ENCODE measurements at places on chromosomes 12 and 14.

- H3K27me3 ChIP-seq, result no peaks in the 10 kb centered on the region
- no peaks in the 10 kb centered on the region for H3K36me3 ChIP-seq
- H3K27ac ChIP-seq, result no peak within 1 kb of the TSS
- no peak for DNase-seq
Observed at GRCh38 chr12:10307630-10308029, at the start of gene KLRD1. Gene KLRD1, plus strand, starts transcription at chr12:10307870. Its CDS starts 208 bp downstream, at chr12:10308078.

- DNase-seq, result no peak
- no peaks in the 10 kb centered on the region for H3K4me1 ChIP-seq
- H3K27me3 ChIP-seq, result peaks cover 5% of the 10 kb centered on the region
- H3K4me3 ChIP-seq, result no peak overlapping the region
Observed at GRCh38 chr14:96027431-96028355, 11.5 kb upstream of the C14orf132 start.

DNA sequence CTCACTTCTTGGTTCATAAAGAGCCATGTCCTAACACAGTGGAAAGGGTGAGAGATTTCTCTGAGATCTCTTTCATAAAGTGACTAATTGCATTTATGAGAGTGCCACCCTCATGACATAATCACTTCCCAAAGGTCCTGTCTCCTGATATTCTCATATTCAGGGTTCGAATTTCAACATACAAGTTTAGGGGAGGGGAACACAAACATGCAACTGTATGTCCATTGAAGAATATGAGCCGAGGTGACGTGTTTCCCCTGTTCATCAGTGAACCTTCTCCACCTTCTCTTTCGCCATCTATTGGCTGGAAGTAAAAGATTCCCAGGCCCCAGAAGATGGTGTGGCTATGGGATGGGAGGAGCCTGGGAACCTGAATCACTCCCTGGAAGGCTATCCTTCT lies 354.2 kb upstream of the ATP2B1 start:
- no peak overlapping the region for H3K4me3 ChIP-seq
- H3K4me1 ChIP-seq, result peaks cover 15% of the 10 kb centered on the region
- H3K27me3 ChIP-seq, result no peaks in the 10 kb centered on the region

GRCh38 chr14:93239869-93240677 lies 33.0 kb downstream of the UBR7 start:
- H3K27me3 ChIP-seq, result no peaks in the 10 kb centered on the region
- peaks cover 12% of the 10 kb centered on the region for H3K4me1 ChIP-seq
- peak overlapping the region; percentile 56 for H3K27ac ChIP-seq

- no peak for DNase-seq
- H3K36me3 ChIP-seq, result no peaks in the 10 kb centered on the region
- H3K27me3 ChIP-seq, result peaks cover 5% of the 10 kb centered on the region
- no peak overlapping the region for H3K4me3 ChIP-seq
- no peak overlapping the region for H3K27ac ChIP-seq
Observed at GRCh38 chr14:104651876-104652260, 37.5 kb upstream of the INF2 start.

DNA sequence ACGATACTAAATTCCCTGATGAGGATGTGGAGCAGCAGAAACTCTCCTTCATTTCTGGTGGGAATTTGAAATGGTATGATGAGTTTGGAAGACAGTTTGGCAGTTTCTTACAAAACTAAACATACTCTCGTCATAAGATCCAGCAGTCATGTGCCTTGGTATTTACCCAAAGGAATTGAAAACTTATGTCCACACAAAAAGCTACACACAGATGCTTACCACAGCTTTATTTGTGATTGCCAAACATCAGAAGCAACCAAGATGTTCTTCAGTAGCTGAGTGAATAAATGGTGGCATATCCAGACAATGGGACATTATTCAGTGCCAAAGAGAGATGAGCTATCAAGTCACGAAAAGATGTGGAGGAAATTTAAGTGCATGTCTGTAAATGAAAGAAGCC lies 10.7 kb upstream of the APOLD1 start:
- DNase-seq, result no peak
- no peak overlapping the region for H3K27ac ChIP-seq
- H3K4me3 ChIP-seq, result no peak overlapping the region
- H3K27me3 ChIP-seq, result no peaks in the 10 kb centered on the region
- no peaks in the 10 kb centered on the region for H3K36me3 ChIP-seq

- peak overlapping the region; percentile 79 for H3K27ac ChIP-seq
- H3K36me3 ChIP-seq, result no peaks in the 10 kb centered on the region
- H3K4me1 ChIP-seq, result peaks cover 39% of the 10 kb centered on the region
- H3K27me3 ChIP-seq, result no peaks in the 10 kb centered on the region
- no peak overlapping the region for H3K4me3 ChIP-seq
Observed at GRCh38 chr14:52356025-52356424, 41.9 kb downstream of the PTGER2 start.

- no peak overlapping the region for H3K4me3 ChIP-seq
- H3K4me1 ChIP-seq, result no peaks in the 10 kb centered on the region
Observed at GRCh38 chr14:31582836-31583452, 21.7 kb downstream of the NUBPL start.

DNA sequence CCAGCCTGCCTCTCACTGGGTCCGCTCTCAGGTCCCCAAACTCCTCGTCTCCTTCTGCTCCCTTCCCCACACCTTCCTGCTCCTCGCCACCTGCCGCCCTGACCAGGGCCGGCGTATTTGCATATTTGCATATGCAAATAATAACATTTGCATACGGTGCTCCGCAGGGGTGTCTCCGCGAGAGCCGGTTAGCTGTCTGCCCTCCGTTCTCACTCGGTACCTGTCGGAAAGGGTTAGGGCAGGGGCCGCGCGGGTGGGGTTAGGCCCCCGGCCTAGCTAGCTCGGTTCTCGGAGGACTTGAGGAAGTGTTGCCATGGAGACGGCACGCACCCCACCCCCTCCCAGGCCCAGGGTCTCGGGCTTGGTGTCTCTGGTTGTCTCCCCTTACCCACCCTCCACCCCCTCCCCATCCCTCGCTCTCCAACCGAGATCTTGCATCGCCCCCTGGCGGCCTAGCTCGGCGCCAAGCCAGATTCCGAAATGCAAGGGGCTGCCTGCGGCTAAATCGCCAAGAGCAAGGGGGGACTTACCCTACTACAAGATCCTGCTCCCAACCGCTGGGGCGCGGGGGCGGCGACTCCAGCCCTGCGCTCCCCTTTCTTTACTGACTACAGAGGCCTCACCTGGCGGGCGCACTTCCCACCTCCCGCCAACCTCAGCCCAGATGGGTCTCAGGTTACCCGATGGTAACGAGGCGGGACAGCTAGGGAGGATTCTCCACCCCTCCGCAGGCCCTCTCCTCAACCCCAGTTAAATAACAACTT lies 8.1 kb downstream of the STAC3 start:
- no peaks in the 10 kb centered on the region for H3K4me1 ChIP-seq
- peak; percentile 68 for DNase-seq
- no peaks in the 10 kb centered on the region for H3K36me3 ChIP-seq
- no peak overlapping the region for H3K27ac ChIP-seq
- H3K4me3 ChIP-seq, result peak overlapping the region; percentile 33
- peaks cover 32% of the 10 kb centered on the region for H3K27me3 ChIP-seq

DNA sequence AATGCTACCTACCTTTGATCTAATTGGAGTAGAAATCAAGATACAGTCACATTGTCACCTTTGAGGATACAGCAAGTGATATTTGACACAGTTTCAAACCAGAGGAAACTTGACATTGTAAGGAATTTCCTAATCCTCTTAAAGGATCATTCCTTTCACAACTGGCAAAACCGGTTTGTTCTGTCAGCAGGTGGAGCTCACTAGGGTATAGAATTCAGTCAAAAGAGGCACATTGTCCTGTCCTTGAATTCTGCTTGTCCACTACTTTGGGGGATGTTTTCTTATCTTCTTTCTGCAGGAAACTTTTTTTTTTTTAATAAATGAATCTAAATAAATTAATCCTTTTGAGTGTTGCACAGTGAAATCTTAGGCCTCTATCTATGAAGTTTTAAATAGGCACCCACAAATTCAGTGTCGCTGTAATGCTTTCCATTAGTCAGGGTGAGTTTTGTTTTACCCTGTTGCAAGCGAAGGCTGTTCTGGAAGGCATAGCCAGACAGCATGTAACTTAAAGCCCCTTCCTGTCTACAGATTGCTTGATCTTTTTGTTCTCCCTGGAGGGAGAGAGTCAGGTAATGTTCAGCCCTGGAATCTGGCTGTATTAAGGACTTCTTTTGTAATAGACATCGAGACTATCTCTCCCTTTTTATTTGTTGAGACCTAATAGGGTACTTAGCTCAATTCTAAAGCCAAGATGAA lies 285.0 kb upstream of the RGS6 start:
- DNase-seq, result no peak
- H3K27me3 ChIP-seq, result no peaks in the 10 kb centered on the region
- H3K4me3 ChIP-seq, result no peak overlapping the region
- peaks cover 21% of the 10 kb centered on the region for H3K4me1 ChIP-seq

DNA sequence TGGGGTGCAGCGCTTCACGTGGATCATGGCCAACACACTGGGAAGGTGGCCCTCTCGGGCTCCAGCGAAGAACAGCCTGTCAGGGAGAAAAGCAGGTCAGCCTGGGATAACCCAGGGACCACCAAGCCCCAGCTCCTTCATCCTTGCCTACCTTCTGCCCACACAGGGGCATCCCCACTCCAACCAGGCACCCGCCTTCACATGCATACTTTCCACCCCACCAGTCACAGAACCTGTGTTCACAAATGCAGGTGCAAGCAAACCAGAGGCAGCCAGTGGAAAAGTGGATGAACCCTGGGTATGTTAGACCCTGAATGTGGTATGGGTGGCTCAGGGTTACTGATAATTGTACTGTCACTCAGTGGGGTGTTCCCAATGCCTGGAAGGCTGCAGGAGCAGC lies 12.4 kb upstream of the CEBPE start:
- no peaks in the 10 kb centered on the region for H3K36me3 ChIP-seq
- no peaks in the 10 kb centered on the region for H3K27me3 ChIP-seq
- no peaks in the 10 kb centered on the region for H3K4me1 ChIP-seq
- no peak overlapping the region for H3K4me3 ChIP-seq

DNA sequence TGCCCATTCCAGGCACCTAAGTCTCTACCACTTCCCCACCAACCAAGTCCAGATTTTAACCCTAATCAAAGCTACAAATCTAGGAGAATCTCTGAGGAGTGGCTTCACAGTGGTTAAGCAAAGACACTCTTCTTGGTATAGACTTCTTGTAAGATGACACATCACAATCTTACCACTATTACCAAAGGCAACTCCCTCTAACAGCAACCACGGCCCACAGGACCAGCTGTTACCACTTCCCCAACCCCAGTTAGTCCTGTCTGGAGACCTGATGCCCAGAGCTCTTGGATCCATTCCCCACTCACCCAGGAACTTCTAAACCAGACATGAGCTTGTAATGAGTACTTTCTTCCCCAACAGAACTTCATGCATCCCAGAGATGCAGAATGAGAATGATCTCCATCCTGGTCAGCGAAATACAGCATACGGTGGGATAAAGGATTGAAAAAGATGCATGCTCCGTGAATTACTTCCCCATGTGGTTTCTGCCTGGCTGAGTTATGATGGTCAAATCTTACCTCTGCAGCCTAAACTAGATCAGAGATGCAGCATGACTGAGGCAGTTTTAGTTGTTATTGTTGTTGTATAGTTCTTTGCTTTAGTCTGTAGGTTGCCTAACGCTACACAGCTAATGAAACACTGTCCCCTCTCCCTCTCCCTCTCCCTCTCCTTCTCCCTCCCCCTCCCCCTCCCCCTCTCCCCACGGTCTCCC lies 87.7 kb upstream of the FOXN3 start:
- H3K27me3 ChIP-seq, result no peaks in the 10 kb centered on the region
- peaks cover 21% of the 10 kb centered on the region for H3K4me1 ChIP-seq

DNA sequence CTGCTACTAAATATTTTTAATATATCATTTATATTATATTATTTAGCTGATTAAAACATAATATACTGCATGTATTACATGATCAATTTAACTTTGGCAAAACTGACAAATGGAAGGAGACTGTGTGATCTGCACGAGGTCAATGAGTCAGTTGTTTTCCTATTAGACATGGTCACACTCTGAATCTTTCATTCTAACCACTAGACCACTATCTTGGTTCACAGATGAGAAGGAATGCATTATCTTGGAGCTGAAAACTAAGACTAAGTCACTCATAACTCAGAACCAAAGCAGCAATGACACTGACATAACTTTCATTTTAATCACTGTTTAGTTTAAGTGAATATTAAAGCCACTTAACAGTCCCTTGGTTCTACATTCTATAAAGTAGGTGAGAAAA lies 37.4 kb downstream of the GNPTAB start:
- no peak for DNase-seq
- no peak overlapping the region for H3K27ac ChIP-seq
- H3K27me3 ChIP-seq, result no peaks in the 10 kb centered on the region
- H3K36me3 ChIP-seq, result 0 out of 2 replicates have a peak, but pooled peaks cover 3% of the 10 kb centered on the region
- H3K4me3 ChIP-seq, result no peak overlapping the region

- peaks cover 6% of the 10 kb centered on the region for H3K4me1 ChIP-seq
- H3K27me3 ChIP-seq, result no peaks in the 10 kb centered on the region
- no peak overlapping the region for H3K27ac ChIP-seq
- no peaks in the 10 kb centered on the region for H3K36me3 ChIP-seq
- DNase-seq, result no peak
- no peak overlapping the region for H3K4me3 ChIP-seq
Observed at GRCh38 chr12:1355396-1355795, 239.0 kb downstream of the FBXL14 start.

- no peaks in the 10 kb centered on the region for H3K36me3 ChIP-seq
- no peak for DNase-seq
- H3K4me1 ChIP-seq, result no peaks in the 10 kb centered on the region
- no peaks in the 10 kb centered on the region for H3K27me3 ChIP-seq
- no peak overlapping the region for H3K4me3 ChIP-seq
- no peak overlapping the region for H3K27ac ChIP-seq
Observed at GRCh38 chr14:66216763-66217162, 269.4 kb upstream of the CCDC196 start.

DNA sequence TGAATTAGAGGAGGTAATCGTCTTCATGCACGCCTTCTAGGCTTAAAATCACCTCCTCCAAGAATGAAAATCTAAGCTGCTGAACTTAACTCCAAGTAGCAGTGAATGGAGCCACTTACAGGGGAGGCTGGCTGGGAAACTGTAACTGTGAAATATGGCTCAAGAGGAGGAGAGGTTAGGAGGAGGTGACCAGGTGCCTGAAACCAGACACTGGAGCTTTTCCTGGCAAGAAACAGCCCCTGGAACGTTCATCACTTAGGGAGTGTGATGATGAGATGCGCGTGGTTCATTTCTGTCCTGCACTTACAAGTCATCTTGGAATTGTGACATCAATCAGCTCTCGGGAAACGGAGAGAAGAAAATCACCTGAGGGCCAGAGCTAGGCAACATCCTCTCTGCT lies 62.3 kb upstream of the TMEM132C start:
- H3K4me1 ChIP-seq, result no peaks in the 10 kb centered on the region
- no peak overlapping the region for H3K4me3 ChIP-seq
- H3K27me3 ChIP-seq, result no peaks in the 10 kb centered on the region
- H3K36me3 ChIP-seq, result no peaks in the 10 kb centered on the region
- H3K27ac ChIP-seq, result no peak overlapping the region
- no peak for DNase-seq

- no peak for DNase-seq
- H3K27ac ChIP-seq, result no peak overlapping the region
- H3K27me3 ChIP-seq, result no peaks in the 10 kb centered on the region
Observed at GRCh38 chr12:22653791-22654190, 28.8 kb downstream of the ETNK1 start.

GRCh38 chr14:85191986-85192385 lies 338.0 kb upstream of the FLRT2 start:
- H3K4me3 ChIP-seq, result no peak overlapping the region
- no peak for DNase-seq
- no peaks in the 10 kb centered on the region for H3K27me3 ChIP-seq
- no peaks in the 10 kb centered on the region for H3K36me3 ChIP-seq
- H3K27ac ChIP-seq, result no peak overlapping the region
